T-helper 9 cell (primary cell): ENCODE measurements at places on chromosomes 1 and 21.

DNA sequence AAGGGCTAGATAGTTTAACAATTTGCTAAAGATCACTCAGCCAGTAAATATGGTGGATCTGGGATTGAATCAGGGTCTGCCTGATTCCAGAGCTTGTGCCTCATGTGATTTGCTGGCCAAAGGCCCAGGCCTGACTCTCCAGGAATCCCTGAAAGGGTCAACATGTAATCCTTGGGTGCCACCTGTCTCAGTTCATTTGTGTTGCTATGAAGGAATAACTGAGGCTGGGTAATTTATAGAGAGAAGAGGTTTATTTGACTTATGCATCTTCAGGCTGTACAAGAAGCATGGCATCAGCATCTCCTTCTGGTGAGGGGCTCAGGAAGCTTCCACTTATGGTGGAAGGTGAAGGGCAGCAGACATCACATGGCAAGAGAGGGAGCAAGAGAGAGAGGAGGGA is 144.9 kb downstream of the FCRL5 start:
- DNase-seq = no peak

- no peak for DNase-seq
Observed at GRCh38 chr1:89685461-89685860, 52.5 kb downstream of the LRRC8C start.

GRCh38 chr1:243628476-243628907 is 221.6 kb downstream of the AKT3 start:
- DNase-seq = no peak

DNA sequence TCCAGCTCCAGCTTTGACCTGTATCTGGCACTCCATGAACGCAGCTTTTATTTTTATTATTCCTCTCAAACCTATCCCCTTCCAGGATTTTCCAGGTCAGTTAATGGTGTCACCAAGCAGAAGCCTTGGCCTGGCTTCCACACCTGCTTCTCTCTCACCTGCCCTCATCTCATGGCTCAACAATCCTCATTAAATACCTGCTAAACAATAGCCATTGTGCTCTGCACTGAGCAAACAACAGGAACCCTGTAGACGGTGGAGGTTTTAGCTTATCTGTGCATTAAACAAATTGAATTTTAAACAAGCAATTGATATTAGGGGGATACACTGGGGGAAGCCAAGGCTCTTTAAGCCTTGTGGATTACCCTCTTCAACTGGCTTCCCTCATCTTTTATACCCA is 15.3 kb downstream of the PYCR2 start:
- no peak for DNase-seq

DNA sequence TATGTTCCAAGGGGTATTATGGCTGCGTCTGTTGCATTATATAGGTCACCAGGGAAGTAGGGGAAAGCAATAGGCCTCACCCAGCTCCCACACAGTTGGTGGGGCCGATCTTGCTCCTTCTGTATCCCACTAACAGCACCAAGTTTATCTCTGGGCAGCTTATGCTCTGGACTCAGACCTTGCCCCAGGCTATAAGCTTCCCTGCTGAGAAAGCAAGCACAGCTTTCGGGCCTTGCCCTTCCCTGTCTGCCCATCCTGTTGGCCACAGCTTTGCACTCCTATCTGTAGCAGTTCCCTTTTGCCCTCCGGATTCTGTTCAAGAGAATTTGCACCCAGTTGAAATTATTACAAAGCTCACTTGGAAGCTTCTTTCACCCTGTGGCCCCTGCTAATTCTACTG is 12.9 kb downstream of the KCNE1 start:
- no peak for DNase-seq

- no peak for DNase-seq
Observed at GRCh38 chr1:15911927-15912326, 64.0 kb downstream of the ZBTB17 start.

GRCh38 chr1:27402349-27402754 is 9.9 kb downstream of the GPR3 start:
- no peak for DNase-seq
